Stimulated activated CD4-positive, alpha-beta T cell treated with anti-CD3 and anti-CD28 coated beads, Interleukin-1b, Interleukin-23, amount 100 ng/mL, for 1 hour (primary cell): ENCODE measurements at places on chromosomes 5 and 9.
A peak's percentile ranks its signal among the peaks of the same experiment; 100 is the strongest.

- DNase-seq: no peak
Observed at GRCh38 chr9:91073049-91073810, 271.6 kb downstream of the SYK start.

GRCh38 chr9:21434202-21435014 is 5.8 kb upstream of the IFNA1 start:
- DNase-seq: no peak

DNA sequence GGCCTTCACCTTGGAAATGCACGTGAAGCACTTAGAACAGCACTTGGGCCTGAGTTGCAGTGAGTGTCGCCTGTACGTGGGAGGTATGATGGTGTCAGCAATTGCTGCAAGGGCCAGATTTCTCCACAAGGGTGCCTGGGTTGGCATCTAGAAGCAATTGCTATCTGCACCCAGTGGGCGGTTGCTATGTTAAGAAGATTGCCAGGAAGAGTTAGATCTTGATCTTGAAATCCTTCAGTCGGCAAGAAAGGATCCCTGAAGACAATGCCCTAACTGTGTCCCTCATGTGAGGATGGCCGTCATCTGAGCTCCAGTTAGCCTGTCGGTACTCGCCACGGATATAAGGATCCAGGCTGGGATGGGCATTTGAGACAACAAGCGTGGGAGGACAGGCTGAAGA is 62.9 kb downstream of the MAMDC2 start:
- DNase-seq: no peak

GRCh38 chr9:124698265-124698664 is 72.8 kb downstream of the NR6A1 start:
- DNase-seq: no peak

DNA sequence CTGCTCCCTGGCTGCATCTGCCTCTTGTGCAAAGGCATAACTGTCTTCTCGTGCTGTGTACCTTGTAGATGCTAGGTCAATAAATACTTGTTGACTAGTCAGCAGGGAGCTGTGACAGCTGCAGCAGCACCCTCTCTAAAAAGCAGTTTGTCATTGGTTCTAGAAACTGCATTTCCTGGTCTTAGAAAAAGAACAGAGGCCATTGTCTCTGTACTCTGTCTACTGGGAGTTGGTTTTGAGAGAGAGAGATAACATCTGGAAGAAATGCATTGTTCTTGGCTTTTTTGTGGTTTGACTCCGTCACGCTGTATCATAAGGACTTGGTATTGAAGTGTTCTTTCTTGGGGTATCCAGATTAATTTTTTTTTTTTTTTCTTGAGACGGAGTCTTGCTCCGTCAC is 32.3 kb downstream of the SH3GLB2 start:
- no peak for DNase-seq

GRCh38 chr5:69414885-69415583 is at the start of gene MARVELD2:
TSS of gene MARVELD2 (plus strand) at chr5:69415116. CDS start at chr5:69419386, 4,270 bp downstream.
- DNase-seq: peak; percentile 18

- no peak for DNase-seq
Observed at GRCh38 chr5:150765799-150766169, 7.0 kb upstream of the DCTN4 start.

DNA sequence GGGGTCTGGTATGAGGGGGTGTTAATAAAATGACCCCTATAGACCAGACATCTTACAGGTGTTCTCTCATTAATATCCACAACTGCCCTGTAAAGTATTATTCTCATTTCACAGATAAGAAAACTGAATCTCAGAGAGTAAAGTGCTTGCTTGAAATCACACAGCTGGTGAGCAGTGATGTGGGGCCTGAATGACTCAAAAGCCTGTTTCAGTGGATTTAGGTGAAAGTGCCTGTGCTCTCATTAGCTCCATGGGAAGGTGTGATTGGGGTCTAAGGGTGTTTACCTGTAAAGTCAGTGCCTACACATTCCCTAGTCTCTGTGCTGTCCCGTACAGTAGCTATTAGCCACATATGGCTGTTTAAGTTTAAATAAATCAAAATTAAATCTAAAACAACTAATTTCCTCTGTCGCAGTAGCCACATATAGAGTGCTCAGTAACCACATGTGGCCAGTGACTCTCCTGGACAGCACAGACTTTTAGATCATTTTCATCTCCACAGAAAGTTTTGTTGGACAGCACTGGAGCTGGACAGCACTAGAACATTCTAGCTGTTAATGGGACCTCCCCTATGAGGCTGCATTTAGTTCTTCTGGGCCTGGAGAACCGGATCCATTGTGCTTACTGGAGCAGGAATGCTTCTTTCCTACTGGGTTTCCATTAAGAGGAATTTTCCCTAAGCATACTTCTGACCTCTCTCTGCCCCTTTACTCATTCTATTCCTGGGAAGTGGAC is 52.5 kb upstream of the SEMA6A start:
- no peak for DNase-seq

DNA sequence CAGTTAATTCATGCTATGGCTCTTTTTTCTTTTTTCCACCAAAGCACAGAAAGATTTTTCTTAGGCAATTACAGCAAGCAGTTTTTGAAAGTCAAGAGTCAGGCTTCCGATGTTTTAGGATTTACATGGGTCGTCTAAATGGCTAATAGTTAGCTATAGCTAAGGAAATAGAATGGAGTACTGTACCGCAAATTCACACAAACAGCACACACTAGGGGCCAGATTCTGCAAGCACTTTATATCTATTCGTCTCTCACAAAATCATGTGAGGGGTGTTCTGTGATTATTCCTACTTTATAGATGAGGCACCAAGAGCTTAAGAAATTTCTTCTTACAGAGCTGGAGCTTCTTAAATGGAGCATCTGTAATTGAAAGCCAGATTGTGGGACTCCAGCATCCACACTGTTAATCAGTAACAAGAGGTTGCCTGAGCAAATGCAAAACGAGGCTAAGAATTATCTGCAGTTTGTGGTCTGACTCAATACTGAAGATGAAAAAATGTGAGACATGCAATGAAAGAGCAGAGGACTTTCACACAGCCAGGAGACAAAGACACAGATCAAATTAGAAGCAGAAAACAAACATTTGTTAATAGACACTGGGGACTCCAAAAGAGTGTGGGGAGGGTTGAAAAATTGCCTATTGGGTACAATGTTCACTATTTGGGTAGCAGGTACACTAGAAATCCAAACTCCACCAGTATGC is 62.7 kb upstream of the CTXN3 start:
- no peak for DNase-seq

- no peak for DNase-seq
Observed at GRCh38 chr9:75108571-75108970, 20.3 kb downstream of the OSTF1 start.

- DNase-seq: no peak
Observed at GRCh38 chr9:72262063-72262462, 102.9 kb downstream of the ZFAND5 start.

DNA sequence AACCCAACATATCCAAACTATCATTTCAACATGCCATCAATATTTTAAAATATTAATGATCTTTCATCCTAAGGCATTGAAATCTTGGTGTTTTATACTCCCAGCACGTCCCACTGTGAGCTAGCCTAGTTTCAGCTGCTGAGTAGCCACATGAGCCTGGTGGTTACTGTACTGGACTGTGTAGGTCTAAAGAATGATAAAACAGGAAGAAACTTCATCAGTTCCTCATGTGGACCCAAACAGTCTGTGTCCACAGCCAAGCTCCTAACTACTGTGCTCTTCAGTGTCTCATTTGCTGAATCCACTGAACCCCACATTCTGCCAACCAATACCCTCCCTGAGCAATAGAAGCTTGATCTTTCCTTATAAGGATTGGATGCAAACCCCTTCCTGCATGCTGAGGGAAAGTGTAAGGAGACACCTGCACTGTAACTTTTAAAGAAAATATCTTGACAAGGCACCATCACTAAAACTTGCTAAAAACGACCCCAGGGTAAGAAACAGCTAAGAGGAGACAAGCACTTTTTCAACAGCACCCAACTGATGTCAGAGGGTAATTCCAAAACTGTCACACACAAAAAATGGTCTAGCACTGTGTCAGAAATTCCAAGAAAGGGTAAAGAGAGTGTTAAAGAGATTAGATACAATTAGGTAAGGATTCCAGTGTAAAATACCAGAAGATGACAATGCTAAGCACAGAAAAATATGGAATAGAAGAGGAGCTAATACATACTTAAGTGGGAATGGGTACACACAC is 126.9 kb downstream of the SPOCK1 start:
- no peak for DNase-seq
